ENCODE measurements at places on chromosomes 3 and 15.

DNA sequence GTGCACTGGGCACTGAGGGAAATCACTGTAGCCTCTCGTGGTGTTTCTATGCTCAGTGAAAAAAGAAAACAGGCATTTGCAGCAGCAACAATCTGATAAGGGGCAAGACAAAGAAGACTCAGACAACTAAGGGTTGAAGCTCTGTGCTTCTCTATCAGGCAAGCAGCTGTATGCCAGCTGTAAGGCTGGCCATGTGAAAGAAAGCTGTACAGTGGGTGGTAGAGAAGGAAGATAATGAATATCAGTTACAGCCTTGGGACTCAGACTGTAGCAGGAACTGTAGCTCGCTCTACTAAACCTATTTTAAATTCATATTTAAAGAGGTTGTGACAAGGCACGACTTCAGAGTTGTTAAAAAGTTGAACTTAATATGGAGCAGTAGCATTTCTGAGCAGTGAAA lies 76.3 kb downstream of the VGLL3 start:
- DNase-seq: no peak

DNA sequence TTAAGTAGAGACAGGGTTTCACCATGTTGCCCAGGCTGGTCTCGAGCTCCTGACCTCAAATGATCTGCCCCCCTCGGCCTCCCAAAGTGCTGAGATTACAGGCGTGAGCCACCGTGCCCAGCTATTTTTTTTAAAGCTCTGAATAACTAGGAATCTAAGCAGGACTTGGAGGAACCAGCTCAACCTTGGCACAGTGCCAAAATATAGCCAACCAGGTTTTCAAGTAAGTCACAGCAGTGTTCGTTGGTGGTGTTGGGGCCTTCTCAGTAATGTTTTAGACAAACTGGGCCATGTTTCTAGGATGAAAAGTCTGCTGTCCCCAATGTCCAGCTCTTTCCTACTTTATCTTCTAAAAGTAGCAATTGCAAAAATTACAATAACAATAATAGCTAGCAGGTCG lies 6.4 kb upstream of the ADAM10 start:
- no peak for DNase-seq

DNA sequence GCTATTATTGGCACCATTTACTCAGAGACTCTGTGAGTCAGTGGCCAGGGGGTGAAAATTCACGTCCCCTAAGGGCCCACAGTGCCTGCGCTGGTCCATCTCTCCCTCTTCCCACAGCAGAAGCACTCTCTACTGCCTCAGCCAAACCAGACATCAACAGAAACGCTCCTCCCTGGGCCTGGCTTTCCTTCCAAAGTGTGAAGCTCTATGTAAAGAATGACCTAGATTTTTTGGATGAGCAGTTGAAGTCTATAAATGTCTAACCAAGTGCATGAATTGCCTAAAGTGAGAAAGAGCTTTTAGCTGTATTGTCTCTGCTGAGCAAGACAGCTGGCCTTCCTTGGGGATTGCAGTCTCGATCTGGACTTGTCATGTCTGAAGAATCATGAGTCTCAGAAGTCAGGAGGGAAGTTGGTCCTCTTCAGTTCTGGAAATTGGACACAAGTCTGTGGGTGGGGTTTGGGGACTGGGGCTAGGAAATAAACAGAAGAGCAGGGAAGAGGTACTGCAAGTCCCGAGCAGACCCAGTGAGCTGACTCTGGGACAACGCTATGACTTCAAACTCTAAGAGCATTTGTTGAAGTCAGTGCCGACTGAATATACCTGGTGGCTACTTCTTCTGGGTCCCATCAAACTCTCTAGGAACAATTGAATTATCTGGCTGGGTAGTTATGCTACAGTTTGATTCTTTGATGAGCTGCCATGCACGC lies 29.0 kb downstream of the RASGRP1 start:
- no peak for DNase-seq

GRCh38 chr15:36589971-36590370 lies 10.5 kb downstream of the CDIN1 start:
- DNase-seq: no peak

GRCh38 chr3:27625864-27626263 lies 96.3 kb downstream of the EOMES start:
- no peak for DNase-seq

DNA sequence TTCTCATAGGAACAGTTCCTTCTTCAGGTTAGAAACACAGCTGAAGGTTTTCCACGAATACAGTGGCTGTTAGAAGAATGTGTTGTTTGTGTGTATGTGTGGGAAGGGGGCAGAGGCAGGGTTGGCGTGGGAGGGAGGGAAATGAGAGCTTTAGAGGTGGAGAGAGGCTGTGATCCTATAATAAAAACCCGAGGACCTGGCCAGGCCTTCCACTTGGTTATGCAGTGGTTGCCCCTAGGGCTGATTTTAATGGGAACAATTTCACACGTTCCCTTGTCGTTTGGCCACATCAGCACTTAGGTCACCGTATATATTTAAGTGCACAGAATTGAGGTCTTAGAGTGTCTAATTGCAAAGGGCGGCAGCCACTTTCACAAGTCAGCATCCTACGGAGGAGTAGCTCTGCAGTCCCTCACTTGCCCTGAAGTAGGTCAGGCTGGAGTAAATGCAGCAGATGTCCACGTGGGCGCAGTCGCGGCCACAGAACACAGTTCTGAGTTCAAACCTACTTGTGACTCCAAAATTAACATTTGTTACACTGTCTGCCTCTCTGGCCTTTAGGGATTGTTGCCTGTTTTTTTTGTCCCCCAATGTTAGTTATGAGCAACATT lies 85.6 kb downstream of the PDCD6IP start:
- DNase-seq: no peak

- DNase-seq: no peak
Measured at GRCh38 chr3:33775363-33775762, 23.1 kb upstream of the PDCD6IP start.

DNA sequence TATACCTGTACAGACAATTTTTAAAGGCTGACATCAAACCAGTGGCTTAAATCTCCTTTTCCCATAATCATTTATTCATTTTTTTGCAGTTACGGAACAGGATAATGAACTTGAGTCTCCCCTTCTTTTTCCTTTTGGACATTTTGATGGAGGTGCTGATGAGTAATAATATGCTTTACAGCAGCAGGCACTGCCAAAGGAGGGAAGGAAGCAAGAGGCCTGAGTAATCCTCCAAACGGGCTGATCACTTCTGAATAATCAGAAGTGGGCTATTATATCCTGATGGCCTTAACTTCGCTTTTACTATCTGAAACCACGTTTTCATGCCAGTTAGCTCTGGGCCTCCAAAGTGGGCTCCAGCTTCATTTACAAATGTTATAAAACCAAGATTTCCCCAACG lies 527.2 kb downstream of the FOXP1 start:
- DNase-seq: no peak

DNA sequence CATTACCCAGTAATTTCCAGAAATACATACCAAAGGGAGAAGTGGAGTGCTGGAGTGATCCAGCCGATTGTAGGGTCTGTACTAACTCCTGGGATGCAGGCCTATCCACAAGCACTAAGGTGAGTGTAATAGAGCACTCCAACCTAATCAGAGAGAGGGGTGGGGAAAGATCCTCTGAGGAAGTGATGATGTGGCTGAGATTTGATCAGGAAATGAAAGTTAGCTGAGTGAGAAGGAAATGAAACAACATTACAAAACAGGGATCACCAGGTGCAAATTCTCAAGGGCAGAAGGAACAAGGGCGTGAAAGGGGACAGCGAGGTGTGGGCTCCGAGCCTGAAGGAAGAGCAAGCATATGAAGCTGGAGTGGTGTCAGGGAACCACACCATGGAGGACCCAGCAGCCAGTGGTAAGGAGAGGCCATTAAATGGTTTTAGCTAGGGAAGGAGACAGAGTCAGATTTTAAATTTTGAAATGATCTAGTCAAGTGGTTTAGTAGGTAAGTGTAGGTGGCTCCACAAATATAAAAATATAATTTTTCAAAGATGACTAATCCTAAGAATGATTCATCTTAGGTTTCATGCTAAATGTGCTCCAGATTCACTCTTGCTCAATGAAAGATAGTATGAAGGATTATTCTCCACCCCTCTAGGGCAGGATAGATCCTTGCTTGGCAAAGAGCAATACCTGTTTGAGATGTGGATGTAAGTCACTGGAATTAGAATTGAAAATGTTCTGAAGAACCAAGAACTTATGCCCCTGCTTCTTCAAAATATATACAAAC lies 348.7 kb downstream of the TBL1XR1 start:
- no peak for DNase-seq

DNA sequence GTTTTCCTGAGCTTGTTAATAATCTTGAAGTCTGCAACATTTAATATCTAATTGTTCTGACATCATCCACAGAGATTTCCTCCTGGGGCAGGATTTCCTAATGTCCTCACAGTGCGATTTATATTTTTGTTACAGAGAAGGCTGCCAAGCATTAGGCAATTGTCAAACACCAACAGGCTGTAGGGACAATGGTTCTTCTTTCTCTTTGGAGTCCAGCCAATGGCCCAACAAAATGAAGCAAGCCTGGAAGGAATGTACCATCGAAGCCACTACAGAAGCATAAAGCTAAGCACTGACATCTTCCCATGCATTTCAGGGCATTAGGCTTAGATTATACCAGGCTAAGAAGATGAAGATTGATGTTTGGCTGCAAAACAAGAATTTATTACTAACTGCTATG lies 173.0 kb upstream of the FRMD4B start:
- no peak for DNase-seq

DNA sequence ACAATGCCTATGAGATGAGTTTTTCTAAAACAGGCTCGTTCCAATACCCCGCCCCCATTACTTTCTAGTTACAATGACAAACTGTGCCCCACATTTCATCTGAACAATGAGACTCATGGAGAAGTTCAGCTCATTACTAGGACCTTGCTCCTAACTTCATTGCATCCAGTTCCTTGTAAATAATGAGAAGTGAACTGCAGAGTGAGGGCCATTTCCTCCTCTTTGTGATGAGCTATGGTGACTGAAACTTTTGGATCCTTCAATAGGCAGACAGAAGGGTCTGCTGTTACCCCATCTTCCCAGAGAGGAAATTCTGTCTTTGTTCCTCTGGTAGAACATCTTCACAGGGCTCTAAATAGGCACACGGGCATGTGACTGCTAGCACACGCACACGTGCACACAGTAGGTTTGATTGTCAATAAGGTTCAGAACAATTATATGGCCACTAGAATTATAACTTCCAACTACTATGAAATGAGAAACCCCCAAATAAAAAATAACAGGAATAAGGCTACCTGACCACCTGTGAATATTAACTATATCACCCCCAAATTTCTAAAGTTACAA lies 51.8 kb downstream of the SERP1 start:
- no peak for DNase-seq

GRCh38 chr3:22922317-22922716 lies 280.8 kb upstream of the UBE2E2 start:
- no peak for DNase-seq
